ENCODE measurements at places on chromosomes 16 and 17.

DNA sequence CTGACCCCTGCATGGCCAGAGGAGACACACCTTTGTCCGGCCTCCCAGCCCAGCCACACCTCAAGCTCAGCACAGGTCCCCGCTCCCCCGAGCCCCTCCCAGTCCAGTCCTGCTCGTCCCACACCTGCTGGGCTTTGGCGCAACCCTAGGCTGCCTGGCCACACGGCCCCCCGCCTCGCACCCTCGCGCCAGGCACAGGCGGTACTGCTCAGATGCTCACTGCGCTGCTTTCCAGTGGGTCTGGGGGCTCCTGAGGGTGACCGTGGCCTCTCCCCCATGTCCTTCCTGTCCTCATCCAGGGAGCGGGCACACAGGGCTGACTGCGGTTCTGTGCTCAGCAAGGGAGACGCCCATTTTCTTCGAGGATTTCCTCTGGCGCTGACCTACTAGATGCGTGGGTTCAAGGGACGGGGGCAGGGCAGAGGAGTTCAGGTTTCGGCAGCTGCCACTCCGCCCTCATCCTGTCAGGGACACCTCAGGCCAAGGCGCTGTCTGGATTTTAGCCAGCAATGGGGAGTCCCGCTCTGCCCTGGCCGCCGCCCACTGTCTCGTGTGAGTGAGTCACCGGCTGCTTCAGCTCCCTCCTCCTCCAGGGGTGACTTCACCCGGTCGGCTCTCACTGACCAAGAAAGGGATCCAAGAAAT is 118.0 kb upstream of the ZNF469 start:
- no peak for DNase-seq

DNA sequence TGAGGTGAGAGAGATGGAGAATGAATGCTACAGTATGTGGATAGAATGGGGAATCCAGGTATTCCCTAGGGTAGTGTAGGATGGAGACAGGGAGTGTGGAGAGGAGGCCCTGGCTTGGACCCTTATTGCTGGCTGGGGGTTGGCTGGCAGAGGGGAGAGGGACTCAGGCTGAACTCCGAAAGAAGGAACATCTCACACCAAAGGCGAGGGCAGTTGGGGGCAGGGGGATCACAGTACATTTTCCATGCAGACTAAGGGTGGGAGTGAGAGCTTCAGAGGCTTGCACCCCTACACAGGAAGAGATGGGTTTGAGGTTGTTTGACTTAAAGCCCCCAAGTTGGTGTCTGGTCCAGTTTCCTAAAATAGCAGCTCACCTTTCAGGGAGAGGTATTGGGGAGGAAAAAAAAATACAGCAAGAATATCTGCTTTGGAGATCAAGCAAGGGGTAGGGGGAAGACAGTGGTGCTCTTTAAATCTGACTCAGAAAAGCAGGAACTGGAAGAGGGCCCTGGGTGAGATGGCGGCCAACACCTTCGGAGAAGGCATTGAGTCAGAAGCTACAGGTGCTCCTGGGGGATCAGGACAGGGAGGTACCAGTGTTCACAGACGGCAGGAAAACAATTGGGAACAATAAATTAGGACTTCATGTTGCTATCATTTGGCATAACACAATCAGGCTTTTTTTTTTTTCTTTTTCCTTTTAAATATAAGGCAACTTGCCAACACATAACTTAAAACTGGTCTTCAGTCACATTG is 12.4 kb downstream of the TRAF4 start:
- DNase-seq = no peak

DNA sequence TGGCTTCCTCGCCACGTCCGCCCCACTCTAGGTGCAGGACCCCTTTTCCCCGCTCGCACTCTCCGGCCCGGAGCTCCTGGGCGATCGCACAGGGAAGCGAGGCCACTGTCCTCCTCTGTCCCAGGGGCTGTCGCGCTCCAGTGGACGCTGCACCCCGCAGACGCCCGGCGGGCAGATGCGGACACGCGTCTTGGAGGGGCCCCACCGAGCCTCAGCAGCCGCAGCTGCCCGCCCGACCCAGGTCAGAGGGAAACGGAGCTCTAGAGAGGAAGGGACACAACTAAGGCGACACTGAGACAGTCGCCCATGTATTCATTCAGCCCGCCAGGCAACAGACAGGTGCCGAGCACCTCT is 726 bp upstream of the SLC13A5 start:
- no peak for DNase-seq

DNA sequence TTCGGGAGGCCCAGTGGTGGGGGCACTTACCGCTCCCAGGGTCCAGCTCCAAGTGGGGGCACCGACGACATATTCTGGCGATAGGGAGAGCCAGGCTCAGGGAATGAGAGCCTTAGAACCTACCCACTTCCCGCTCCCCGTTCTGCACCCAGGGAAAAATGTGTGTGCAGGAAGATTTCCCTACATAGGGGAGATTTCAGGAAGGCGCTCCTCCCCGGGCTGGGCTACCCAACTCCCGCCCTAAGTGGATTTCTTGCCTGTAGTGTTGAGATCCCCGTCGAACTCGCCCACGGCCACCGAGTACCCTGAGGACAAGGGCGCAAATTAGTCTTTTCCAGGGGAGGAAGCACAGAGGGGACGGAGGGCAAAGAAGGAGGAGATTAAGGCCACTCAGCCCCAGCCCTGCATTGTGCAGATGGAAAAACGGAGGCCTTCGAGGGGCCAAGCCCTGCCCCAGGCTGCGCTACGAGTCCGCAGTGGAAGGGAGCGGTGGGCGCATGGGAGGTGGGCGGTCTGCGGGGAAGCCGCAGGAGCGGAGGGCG is 5.1 kb downstream of the ITGA2B start:
- no peak for DNase-seq

- DNase-seq = no peak
These were observed 3.8 kb downstream of the NKIRAS2 start for GRCh38 chr17:42023524-42024349.

DNA sequence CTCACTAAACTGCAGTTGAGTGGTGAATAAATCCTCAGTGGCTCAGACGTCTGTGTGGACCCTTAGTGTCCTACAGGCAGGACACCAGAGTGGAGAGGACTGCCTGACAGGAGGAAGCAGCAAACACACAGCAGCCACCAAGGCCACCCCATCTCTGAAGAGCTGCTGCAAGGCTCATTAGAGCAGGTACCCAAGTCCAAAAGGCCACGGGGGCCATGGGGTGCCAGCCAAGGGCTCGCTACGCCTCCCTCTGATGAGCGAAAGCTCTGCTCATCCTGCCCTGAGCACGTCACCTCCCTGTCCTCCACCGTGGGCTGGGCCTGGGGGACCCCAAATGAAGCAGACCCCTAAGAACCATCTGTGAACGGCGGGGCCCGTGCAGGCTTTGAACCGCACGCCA is 70.1 kb upstream of the DOC2B start:
- no peak for DNase-seq

DNA sequence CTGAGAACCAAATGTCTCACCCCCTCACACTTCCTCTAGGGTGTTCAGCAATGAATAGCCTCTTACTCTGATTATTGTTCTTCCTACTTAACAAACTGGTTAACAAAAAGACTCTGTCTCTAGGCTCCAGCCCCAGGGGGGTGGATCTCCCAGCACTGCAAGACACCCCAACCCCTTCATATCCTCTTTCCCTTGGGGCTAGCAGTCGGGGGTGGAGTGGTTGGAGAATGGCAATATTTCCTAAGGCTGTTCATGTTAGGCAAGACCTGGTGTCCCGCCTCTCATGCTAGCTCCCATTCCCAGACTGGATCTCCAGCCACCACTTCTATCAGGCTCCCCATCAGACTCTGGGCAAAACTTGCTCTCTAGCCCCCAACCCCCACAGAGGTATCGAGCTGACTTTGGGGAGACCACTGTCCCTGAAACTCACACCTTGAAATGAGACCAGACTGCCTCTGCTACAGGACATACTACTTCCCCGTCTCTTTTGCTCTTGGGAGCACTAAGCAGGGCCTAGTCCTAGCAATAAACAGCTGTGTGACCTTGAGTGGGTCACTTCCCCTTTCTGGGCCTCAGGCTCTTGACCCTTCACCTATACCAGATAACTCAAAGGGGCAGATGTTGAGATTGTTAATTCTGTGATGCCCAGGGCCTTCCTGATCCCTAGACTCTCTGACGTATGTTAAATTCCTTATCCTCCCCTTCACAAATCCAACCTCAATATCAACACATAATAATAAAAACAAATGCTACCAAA is 2.4 kb downstream of the SLC25A35 start:
- DNase-seq = no peak

- DNase-seq = no peak
These were observed 897.7 kb upstream of the CDH8 start for GRCh38 chr16:62933929-62934328.

GRCh38 chr16:13902052-13902451 is 17.9 kb upstream of the ERCC4 start:
- DNase-seq = no peak

DNA sequence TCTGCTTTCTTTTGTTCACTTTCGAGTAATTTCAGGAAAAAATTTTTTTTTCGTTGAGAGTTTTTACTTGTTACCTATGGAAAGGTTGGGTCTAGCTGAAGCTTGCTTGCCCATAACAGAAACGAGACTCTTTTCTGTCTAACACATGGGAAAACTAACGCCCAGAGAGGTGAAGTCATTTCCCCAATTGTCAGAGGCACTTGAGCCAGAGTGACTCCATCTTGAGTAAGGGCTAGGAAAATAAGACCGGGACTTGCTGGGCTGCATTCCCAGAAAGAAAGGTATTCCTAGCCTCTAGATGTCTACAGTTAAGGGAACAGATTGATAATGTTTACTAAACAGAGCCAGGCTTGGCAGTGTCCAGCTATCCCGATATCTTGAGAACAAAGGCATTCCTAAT is 26.8 kb downstream of the PRKCB start:
- no peak for DNase-seq

- DNase-seq = no peak
These were observed 4.4 kb downstream of the LITAF start for GRCh38 chr16:11582157-11582814.

GRCh38 chr16:73170612-73171038 is 122.7 kb upstream of the ZFHX3 start:
- DNase-seq = no peak

DNA sequence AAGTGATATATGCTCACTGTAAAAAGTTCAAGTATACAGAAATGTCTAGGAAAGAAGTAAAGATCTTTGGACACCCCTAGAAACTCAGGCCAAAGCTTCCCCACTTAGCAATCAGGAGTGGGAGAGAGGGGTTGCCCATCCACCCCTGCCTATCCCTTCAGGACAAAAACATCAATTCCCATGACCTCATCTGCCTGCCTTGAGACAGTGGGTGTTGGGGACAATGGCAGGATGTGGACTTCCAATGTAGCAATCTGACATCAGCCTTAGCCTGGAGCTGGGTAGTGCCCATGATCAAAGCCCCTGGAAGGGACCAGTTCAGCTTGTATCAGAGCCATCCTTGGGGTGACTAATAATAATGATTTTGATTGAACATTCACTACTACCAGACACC is 18.1 kb downstream of the ITPRIPL2 start:
- no peak for DNase-seq

GRCh38 chr16:54163197-54163843 is 123.3 kb downstream of the IRX3 start:
- no peak for DNase-seq

GRCh38 chr17:38864636-38865398 is 5.0 kb upstream of the LASP1 start:
- DNase-seq = no peak

- DNase-seq = no peak
These were observed 242.7 kb downstream of the KATNIP start for GRCh38 chr16:27792486-27793248.

DNA sequence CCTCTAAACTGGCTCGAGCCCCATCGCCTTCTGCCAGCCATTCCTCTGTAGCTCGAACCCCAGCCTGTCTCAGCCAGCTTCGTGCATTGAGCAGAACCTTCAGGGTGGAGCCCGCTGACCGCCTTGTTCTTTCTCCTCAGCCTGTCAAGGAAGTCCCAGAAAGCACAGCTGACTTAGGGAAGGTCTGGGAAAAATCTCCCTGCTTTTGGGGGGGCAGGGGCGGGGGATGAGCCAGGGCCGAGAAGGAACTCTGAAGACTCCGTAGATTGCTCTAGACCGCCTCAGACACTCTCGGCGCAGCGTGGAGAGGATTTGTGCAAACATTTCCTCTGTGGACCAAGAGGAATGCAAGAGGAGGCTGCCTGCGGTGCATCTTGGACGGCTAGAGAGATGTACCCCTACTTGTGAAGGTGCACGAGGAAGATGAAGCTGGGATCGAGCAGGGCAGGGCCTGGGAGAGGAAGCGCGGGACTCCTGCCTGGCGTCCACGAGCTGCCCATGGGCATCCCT is at the start of gene GLP2R:
TSS of gene GLP2R (plus strand) at position 284 of the 510 bp plus-strand sequence. CDS start at position 424, 140 bp downstream.
- no peak for DNase-seq

GRCh38 chr17:7767405-7768021 is 50.0 kb downstream of the DNAH2 start:
- no peak for DNase-seq

DNA sequence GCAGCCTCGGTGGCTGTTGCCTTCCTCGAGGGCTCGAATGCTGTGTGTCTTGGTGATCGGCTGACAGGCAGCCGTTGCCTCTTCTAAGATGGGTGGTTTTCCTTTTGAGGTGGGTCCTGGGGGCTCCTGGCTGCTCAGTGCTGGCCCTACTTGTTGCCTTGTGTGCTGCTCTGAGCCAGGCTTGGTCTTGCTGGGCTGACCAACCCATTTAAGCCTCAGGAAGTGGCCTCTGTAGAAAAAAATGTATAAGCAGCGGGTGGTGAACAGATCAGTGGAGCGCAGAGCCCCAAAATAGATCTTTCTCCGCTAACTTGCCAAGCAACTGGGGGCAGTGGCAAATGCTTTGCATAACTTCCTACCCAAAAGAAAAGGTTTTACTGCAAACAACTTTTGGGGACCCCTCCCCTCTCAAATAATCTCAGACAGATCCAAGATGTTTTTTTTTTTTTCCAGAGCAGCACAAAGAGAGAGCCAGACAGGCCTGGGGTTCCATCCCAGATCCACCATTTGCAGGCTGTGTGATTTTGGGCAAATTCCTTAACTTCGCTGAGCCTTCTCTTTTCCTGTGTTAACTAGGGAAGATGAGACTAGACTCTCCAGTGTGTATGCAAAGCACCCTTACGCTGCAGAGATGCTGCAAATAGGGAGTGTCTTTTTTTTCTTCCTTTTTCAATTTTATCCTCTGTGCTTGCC is 42.5 kb downstream of the PLCG2 start:
- no peak for DNase-seq
